ENCODE measurements at places on chromosomes 7 and 10. TPM values are rescaled to one million over a fixed set of nuclear protein-coding genes. Genes with fewer than 3 reads are reported as not detected.

VWDE gene
- 1.5 TPM for total RNA-seq

PLXDC2 gene
- 0.61 TPM for total RNA-seq

C10orf62 gene
- not detected for total RNA-seq

ING3 gene
- 39.3 TPM for total RNA-seq

CCL24 gene
- not detected for total RNA-seq

PNLIPRP2 gene
- total RNA-seq = not detected

DLX5 gene
- total RNA-seq = not detected

HOXA5 gene
- total RNA-seq = not detected

IDI2 gene
- not detected for total RNA-seq

CFAP69 gene
- not detected for total RNA-seq

LIPJ gene
- not detected for total RNA-seq

RET gene
- not detected for total RNA-seq

NPY gene
- total RNA-seq = not detected

WEE2 gene
- 0.14 TPM for total RNA-seq

GPR15LG gene
- not detected for total RNA-seq

MKRN1 gene
- 129 TPM for total RNA-seq

CCDC172 gene
- total RNA-seq = not detected

NUDT5 gene
- total RNA-seq = 11.6 TPM

ATG9B gene
- total RNA-seq = 17.1 TPM

IQUB gene
- not detected for total RNA-seq

Data from CD4-positive, alpha-beta T cell (primary cell).